ENCODE measurements at places on chromosomes 6 and 20.

DNA sequence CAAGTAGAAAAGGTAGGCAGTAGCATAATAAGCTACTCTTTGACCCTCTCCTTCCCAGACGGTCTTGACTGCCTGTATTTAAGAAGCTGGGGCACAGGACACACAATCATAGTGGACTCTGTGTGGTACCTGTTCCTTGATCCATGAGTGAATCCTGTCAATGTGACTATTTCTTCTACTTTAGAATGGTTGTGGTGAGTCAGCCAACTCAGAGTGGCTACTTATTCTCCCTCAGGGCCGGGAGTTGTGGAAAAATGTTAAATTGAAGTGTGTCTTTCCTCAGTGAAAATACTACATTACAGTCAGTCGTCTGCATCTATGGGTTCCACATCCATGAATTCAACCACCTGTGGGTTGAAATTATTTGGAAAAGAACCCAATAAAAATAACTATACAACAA is 30.8 kb upstream of the PREP start:
- DNase-seq, result no peak

GRCh38 chr6:139091826-139092225 is 43.1 kb upstream of the HECA start:
- DNase-seq, result no peak

GRCh38 chr6:9783567-9783966 is 631.3 kb downstream of the TFAP2A start:
- DNase-seq, result no peak

- DNase-seq, result no peak
Observed at GRCh38 chr6:18168264-18168663, 13.0 kb downstream of the KDM1B start.

All from kidney capillary endothelial cell (primary cell).